ENCODE measurements at places on chromosomes 4 and X.

DNA sequence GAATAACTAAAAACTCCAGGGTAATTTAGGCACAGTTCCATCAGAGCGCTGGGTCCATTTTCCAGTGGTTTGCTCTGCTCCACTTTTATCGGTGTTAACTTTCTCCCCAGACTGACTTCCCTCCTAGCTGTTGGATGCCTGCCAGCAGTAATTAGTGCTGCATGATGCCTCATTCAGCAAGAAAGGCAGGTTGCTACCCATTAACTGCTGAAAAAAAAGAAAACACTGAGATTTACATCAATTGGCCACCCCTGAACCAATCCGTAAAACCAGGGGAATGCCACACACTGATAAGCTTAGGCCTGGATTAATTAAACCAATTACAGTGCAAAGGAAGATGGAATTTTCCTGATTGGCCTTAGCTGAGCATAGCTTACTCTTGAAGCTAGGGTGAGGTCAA is 182.4 kb upstream of the CXXC4 start:
- no peak for DNase-seq

DNA sequence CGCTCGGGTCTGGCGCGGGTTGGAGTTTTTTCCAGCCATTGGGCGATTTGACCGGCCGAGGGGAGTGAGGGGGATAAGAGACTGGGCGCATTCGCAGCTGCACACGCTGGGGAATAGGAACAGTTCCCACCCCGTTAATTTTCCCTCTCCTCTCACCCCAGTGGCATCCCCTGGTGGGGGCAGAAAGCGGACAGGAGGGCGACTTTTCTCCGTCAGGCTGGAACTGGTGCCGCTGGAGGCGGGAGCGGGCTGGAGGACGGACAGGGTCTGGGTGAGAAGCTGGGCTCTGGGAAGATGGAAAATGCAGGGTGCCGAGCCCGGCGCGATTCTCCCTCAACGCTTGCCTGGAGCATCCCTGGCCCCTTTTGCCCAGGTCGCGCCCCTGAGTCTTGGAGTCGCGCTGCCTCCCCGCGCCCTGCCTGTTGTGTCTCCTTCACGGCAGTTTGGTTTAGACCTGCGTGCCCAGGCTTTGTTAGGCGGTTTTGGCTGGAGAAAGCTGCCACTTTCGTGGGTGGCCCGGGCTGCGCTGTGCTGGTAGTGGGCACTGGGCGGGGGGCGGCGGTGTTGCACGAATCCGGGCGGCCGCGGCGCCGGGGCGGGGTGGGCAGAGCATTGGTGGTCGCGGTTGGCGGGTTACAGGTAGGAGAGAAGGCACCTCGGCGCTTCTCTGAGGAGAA is 2.0 kb downstream of the ADGRL3 start:
- DNase-seq, result no peak

DNA sequence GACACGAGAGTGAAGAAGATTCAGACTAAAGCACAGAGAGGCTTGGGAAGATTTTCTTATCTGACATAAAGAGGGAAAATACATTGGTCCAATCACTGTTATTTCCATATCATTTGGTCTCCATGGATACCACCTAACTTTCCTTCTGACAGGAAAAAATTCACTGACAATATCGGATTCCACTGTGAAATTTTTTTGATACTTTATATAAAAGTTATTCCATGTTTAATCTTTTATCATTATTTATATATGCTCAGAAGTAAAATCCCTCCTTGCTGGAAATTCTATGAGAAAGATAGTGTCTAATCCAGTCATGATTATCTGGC is 3.6 kb downstream of the IRF2 start:
- no peak for DNase-seq

DNA sequence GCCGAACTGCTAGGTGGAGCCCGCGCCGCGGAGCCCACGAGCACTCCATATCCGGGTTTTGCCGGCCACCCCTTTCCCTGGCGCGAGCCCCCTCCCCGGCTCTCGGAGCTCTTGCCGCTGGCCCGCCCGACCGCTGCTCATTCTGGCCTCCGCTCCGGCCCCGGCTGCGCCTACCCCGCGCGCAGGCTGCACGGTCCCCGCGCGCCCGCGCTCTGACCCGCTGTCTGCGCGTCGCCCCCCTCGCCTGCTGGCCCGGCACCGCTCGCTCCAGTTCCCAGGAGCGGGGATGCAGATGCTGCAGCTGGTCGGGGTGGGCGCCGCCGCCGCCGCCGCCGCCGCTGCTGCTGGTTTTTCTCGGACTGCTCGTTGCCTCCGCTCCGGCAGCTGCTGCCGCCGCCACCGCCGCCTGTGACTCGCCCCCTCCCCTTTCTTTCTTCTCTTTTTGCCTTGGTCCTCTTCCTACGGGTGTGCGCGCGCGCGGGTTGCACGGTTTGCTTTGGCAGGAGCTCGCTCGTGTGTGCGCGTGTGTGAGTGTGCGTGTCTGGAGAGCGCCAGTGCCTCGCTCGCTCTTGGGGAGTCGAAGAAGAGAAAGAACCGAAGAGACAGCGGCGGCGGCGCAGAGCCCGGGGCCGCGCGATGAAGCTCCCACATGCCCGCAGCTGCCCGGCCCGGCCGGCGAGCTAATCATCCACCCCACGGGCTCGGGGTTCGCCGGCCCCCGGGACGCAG is at the start of gene ADGRL3:
Gene ADGRL3, plus strand, starts transcription at position 140 of the 729 bp plus-strand sequence.
- no peak for DNase-seq

GRCh38 chrX:153494061-153494460 is 719 bp upstream of the BGN start:
- DNase-seq, result no peak

DNA sequence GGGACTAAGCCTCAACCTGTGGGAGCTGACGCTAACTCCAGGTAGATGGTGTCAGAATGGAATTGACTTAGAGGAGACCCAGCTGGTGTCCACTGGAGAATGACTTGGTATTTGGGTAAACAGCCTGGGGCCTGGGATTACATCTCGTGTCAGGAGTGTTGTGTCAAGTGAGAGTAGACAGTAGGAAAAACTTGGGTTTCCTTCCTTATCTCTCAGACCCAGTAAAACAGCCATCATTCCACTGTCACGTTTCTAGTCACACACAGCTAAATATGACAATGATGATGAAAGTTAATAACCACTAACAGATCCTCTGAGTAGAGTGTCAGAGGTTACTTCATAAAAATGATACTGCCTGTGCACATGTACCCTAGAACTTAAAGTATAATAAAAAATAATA is 13.8 kb downstream of the ZNF674 start:
- no peak for DNase-seq

DNA sequence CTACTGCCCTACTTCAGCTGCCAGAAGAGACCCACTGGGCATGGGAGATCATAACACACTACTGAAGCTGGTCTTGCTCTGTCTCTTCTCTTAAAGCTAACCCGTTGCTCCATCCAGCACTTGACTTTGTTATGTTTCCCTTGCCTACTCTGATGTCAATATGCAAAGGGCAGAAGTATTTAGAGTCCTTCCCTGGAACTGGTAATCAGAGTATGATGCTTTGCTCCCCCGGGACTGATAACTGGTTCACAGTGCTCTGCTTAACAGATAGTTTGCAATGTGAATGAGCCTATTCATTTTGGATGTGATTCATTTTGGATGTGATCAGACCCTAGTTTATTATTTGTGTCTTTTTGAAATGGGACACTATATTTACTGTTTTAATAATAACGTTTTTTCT is 12.3 kb upstream of the UCP1 start:
- no peak for DNase-seq

DNA sequence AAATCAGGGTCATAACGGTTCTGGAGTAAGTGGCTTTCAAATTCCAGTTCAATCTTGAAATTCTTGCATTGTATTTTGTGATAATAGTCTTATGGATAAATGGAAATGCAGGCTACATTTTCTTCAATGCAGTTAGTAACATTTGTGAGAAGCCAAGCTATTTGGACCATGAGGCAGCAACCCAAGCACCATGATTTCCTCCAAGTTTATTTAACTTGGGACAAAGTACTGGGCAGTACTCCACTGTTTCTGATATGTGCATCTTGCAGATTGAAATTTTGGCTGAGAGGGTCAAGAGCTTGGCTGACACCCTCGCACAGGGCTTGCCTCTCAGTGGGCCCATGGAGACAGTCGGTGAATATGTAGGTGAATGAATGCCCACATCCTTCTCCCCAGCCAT is 39.9 kb downstream of the CNGA2 start:
- no peak for DNase-seq

DNA sequence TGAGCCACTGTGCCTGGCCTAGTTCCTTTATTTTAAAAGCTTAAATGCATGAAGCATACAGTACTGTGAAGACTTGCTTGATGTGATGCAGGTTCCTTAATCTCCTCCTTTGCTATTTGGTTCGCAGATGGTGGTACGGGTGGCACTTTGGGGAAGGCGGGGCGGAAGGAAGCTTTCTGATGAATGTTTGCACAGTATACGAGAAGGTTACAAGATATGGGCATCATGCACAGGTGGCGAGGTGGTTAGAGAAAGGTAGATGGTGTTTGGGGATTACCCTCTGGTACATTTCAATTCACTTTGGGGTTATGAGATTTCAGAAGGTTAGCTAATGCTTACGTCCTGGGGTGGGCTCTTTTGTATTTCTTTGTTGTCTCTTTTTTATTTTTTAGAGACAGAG is 17.2 kb downstream of the RHOH start:
- DNase-seq, result no peak

- no peak for DNase-seq
Observed at GRCh38 chr4:78922207-78922606, 17.0 kb downstream of the PAQR3 start.

DNA sequence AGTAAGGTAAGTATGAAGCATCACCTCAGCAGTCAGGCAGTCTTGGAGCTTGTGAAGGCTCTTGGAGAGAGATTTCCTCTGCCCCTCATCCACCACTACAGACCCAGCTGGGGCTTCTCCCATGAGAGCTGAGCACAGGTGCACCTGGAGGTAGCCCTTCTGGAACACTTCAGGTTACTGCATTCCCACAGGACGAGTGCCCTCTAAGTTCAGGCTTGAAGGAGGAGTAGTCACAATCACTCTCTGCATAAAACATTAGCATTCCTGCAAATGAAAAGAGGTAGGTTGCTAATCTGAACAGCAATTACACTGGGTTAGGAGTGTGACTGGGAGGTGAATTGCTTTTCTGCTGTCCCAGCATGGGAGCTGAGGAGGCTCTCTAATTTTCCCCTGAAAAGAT is 308.8 kb downstream of the TEX13C start:
- DNase-seq, result no peak

GRCh38 chr4:176011529-176011928 is 54.1 kb upstream of the WDR17 start:
- DNase-seq, result no peak

DNA sequence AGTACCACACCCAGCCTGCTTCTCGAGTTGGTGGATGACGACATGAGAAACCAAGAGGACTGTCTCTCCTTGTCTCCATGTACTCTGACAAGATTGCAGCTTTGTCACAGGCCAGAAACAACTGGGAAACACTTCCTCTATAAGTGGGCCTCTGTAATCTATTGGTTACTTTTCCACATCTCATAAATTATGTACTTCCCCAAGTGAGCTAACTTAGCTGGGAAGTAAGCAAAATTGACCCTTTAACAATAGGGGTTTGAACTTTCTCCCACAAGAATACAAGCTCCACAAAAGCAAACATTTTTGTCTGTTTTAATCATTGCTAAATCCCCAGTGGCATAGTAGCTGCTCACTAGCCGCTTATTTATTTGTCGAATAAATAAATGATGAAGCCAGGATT is 14.1 kb upstream of the USO1 start:
- no peak for DNase-seq
